ENCODE measurements at places on chromosomes 3 and 15.

- no peak for DNase-seq
Measured at GRCh38 chr15:69609176-69609575, 156.6 kb downstream of the RPLP1 start.

GRCh38 chr3:146834917-146835316 lies 229.8 kb upstream of the PLSCR5 start:
- DNase-seq: no peak

DNA sequence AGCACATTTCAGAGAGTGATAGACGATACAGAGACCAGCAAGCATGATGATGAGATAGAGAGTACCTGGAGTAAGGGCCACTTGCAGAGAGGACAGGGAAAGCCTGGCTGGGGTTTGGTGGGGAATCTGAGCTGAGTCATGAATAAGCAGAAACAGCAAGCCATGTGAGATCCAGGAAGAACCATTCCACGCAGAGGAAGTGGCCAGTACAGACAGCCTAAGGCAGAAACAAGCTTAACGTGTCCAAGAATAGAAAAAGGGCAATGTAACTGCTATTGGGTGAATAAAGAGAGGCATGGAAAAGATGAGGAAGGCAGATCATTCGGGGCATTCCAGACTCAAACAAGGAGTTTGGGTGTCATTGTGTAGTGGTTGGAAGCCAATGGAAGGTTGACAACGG lies 816.3 kb upstream of the CFAP20DC start:
- DNase-seq: no peak

DNA sequence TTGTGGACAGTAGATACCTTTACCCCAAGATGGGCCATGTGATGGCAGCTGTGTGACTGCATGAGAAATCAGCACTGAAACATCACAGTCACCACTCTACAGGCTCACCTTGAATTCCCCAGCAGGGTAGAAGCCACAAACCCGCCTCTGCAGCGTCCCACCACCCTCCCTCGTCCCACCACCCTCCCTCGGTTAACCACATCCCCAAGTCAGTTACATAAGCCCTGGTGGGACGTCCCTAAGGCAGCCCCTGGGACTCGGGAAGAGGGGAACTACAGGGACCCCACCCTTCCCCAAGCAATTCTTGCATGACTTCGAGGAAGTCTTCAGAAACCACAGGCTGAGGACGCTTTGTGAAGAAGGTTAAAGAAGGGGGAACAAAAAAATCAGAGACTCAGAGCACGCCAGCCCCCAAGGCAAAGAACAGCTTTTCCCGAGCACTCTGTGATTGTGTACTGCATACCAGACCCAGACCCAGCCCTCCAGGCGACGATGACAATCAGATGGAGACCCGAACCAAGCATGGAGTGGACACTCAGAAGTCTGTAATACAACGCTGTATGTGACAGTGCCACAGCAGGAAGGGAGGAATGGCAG lies 60.5 kb downstream of the SH3BP5 start:
- DNase-seq: no peak

- no peak for DNase-seq
Measured at GRCh38 chr15:50418041-50418583, 6.1 kb upstream of the USP8 start.

- no peak for DNase-seq
Measured at GRCh38 chr15:84647726-84648125, 6.4 kb downstream of the WDR73 start.

GRCh38 chr3:57689367-57690053 lies 3.4 kb downstream of the DENND6A start:
- DNase-seq: no peak

DNA sequence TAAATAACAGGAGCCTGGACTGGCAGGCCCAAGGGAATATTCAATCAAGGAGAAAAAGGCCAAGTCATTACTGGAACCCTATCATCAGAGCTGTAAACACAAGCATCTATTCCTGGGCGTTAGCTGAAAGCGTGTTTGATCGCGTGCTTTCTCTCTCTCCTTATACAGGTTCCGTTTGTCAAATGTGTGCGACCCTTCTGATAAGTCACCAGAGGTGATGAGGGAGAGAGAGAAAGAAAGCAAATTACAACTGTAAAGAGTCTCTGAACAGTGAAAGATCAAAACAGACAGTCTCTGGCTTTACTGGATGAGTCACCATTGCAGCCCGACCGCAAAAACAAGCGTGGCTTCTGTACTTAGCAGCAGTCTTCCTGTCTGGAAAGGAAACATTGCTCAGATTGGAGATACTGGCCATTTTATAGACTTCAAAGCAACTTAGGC lies 39.5 kb upstream of the TPRG1 start:
- no peak for DNase-seq

DNA sequence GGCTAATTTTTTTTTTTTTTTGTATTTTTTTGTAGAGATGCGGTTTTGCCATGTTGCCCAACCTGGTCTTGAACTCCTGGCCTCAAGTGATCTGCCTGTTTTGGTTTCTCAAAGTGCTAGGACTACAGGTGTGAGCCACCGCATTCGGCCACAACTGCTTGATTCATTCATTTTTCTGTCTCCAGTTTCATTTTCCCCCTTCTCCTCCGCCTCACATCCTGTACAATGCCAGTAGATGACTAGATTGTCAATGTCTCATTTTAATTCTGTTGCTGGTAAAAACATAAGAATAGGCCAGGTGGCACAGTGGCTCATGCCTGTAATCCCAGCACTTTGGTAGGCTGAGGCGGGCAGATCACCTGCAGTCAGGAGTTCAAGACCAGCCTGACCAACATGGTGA lies 12.0 kb upstream of the ZNF592 start:
- DNase-seq: no peak

- no peak for DNase-seq
Measured at GRCh38 chr3:14900881-14901873, 46.2 kb upstream of the NR2C2 start.

GRCh38 chr3:61029194-61029593 lies 222.1 kb downstream of the FHIT start:
- no peak for DNase-seq

DNA sequence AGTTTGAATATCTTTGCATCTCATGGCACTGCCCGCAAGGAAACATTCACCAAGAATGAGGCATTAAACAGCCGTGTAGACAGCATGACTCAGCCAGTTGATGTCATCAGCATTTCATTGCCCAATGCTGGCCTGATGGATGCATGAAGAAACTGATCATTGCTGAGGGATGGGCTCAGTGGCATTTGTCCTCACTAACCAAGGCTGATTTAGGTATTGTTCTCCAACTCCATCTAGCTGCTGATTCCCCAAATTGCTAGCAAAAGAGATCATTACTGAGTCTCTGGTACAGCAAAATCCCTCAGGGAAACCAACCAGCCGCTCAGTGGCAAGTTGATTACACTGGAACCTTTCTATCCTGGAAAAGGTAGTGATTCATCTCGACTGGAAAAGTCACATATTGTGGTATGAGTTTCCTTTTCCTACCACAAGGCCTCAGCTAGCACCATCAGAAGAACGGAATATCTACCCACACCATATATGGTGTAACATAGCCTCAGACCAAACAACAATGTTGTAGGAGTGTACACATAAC lies 186.5 kb upstream of the GAP43 start:
- no peak for DNase-seq

- peak; percentile 26 for DNase-seq
Measured at GRCh38 chr3:132641837-132642538, 17.6 kb downstream of the ACAD11 start.

GRCh38 chr3:194885766-194886165 lies 200.1 kb downstream of the FAM43A start:
- DNase-seq: no peak

DNA sequence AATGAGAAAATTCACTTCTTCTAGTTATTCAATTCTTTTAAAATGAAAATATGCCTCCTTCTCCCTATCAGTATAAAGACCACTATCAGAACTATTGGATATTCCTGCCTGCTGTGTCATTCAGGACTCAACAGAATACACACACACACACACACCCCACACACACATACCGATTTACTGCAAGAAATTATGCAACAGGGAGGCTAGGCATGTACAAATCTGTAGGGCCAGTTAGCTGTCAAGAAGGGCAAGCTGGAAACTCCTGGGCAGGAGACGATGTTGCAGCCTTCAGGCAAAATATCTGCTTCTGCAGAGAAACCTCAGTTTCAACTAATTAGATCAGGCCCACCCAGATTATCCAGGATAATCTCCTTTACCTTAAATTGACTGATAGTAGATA lies 13.9 kb upstream of the RYR3 start:
- no peak for DNase-seq

- DNase-seq: no peak
Measured at GRCh38 chr15:43237842-43238470, 17.1 kb upstream of the EPB42 start.

DNA sequence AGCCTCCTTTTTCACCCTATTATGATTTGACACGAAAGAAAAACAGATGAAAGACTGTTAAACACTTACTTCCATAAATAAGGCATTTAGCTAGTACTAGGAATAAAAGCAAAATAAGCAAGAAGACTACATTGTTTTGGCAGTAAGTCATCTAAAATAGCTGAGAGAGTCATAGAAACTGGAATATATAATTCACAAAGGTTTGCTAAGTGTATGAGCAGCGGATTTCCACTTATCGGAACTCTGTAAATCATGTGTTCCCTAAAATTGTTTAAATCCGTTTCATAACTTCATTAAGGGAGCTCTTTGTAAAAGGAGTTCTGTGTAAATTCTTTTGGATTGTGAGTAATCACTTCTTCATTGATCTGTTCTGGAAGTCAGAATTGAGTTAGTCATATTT lies 202.5 kb upstream of the CBLB start:
- DNase-seq: no peak

GRCh38 chr3:65284961-65285360 lies 597.2 kb upstream of the ADAMTS9 start:
- no peak for DNase-seq

GRCh38 chr3:186138272-186138981 lies 29.5 kb upstream of the ETV5 start:
- DNase-seq: no peak

- no peak for DNase-seq
Measured at GRCh38 chr3:105836533-105836932, 32.3 kb downstream of the CBLB start.

GRCh38 chr3:183317271-183317670 lies 64.2 kb downstream of the B3GNT5 start:
- no peak for DNase-seq

DNA sequence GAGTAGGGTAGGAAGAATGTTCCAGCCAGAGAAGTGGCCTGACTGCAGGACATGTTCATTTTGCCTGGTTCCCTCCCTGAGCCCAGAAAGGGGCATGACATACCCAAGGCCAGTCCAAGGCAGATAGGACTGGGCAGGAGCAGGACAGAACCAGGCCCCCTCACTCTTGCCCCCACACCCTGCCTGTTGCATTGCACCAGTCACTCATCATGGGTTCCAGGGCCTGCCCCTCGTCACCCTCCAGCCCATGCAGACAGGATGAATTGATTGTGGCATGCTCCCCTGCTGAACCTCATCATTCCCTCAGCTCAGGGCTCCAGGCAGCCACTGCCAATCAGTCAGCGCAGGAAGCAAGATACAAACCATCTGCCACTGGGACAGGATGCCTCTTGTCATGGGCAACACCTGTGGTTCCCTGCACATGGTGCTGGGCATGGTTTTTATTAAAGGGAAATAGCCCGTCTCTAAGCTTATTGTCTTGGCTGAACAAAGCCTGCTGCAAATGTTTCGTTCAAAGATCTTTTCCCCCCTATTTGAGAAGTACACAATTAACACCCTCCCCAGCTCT lies 48.9 kb downstream of the RASGRF1 start:
- DNase-seq: peak; percentile 35

GRCh38 chr3:136958939-136959338 lies 1.2 kb downstream of the IL20RB start:
- DNase-seq: no peak

DNA sequence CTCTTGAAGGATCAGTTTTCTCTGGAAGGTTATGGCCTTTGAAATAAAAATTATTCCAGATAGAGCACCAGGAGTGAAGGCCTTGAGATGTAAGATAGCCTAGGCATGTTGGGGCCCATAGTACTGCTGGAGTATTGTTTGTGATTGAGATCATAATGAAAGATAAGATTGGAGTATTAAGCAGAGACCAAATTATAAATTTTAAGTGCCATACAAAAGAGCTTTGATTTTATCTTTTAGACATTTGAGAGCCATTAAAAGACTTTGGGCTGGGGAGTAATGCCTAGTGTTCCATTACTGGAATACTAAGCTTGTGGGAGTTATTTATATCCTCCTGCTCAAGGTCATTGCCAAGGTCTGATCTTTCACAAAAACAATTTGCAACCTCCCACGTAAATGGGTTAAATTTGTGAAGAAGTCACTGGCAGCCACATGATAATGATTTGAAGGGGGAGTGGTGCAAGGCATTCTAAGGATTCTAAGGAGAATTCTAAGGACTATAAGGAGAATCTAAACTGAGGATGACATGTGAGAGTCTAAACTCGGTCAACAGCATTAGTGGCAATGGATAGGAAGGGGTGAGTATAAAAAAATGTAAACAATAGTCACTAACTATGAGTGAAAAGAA lies 12.8 kb downstream of the ELL3 start:
- no peak for DNase-seq

DNA sequence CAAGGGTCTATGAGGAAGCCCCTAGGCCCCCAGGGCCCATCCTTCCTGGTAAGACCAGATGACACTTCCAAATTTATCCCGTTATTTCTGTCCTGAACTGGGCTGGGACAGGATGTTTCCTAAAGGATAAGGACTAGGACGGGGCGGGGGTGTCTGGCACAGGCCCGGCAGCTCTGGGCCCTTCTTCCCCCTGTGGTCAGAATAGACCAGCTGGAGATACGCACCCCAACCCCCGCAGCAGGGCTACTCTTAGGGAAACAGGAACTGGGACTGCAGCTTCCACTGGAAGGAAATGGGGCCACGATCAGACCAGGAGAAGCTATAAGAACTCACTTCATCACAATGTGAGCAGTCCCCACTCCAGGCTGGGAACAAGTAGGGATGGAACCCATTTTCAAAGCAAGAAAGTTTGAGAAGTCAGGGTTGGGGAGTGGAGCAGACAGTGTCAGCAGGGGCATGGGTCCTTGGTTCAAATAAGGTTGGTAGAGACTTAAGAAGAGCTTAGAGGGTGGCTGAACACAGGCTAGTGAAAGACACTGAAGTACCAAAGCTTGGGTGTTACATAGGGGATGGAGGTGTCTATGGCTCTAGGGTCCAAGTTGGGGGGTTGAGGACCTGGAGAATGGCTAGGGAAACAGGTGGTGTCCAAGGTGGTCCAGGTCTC lies 1.1 kb downstream of the NCKIPSD start:
- DNase-seq: no peak

DNA sequence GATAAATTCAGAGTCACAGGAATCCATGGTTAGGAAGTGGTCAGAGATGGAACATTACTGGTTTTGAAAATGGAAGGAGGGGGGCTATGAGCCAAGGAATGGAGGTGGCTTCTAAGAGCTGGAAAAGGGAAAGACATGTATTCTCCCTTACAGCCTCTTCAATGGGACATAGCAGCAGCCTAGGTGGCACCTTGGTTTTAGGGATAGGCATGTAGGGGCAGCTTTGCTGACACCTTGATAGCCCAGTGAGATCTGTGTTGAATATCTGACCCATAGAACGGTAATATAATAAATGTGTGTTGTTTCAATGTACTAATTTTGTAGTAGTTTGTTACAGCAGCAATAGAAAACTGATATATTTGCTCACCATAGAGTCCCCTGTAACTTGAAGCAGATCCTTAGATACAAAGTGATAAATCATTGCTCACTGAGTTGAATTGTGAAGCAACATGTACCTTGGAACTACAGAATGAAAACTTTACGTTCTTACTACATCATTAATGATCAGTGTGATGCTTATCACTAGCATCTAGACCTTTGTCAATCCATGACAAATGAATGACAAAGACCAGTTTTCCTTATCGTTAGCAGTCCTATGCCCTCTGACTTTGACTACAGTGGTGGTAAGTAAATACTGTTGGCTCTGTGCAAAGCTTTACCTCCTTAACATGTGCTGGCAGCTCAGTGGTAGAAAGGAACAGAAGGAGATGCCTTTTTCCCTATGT lies 53.8 kb downstream of the TMEM45A start:
- no peak for DNase-seq
